Jurkat, Clone E6-1 (cell line): ENCODE measurements at places on chromosomes 4 and X.

GRCh38 chr4:185925910-185926360, 113.9 kb upstream of the SORBS2 start:
- DNase-seq = no peak

DNA sequence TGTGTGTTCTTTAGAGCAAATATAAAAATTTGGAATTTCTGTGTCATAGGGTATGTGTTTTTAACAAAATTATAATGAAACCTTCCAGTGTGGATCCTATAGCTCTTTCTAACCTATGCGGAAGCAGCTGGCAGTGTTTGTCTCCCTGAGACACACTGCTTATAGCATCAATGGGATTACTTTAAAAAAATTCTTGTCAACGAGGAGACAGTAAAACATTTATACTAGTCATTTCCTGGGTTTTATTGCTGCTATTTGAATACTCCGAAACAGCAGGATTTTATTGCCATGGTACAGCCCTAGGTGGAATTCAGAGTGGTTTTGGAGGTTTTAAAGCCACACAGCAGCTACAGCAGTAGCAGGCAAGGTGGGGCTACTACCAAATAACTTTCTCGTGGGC, 145.1 kb upstream of the IL1RAPL2 start:
- DNase-seq = no peak

- DNase-seq = no peak
Measured at GRCh38 chr4:52935317-52935716, 73.2 kb downstream of the RASL11B start.

- DNase-seq = no peak
Measured at GRCh38 chrX:113019958-113020357, 179.3 kb upstream of the AMOT start.

GRCh38 chr4:13597141-13597540, 30.4 kb downstream of the BOD1L1 start:
- DNase-seq = no peak

GRCh38 chr4:122632396-122633143, 11.7 kb upstream of the IL21 start:
- no peak for DNase-seq

- DNase-seq = no peak
Measured at GRCh38 chr4:39970671-39971640, 6.8 kb downstream of the PDS5A start.

- DNase-seq = no peak
Measured at GRCh38 chr4:1291091-1291490, 1.4 kb downstream of the MAEA start.

DNA sequence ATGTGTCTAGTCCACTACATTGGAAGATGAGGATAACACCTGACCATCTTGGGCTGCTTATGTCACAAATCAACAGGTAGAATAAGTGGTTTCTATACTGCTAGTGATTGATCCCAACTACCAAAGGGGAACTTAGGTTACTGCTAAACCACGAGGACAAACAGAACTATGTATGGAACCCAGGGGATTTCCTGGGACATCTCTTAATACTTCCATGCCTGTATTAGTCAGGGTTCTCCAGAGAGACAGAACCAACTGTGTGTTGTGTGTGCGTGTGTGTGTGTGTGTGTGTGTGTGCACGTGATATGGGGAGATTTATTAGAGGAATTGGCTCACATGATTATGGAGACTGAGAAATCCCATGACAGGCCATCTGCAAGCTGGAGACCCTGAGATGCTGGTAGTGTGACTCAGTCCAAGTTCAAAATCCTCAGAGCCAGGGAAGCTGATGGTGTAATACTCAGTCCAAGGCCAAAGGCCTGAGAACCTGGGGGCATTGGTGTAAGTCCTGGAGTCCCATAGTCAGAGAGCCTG, 16.2 kb upstream of the AFF1 start:
- no peak for DNase-seq

DNA sequence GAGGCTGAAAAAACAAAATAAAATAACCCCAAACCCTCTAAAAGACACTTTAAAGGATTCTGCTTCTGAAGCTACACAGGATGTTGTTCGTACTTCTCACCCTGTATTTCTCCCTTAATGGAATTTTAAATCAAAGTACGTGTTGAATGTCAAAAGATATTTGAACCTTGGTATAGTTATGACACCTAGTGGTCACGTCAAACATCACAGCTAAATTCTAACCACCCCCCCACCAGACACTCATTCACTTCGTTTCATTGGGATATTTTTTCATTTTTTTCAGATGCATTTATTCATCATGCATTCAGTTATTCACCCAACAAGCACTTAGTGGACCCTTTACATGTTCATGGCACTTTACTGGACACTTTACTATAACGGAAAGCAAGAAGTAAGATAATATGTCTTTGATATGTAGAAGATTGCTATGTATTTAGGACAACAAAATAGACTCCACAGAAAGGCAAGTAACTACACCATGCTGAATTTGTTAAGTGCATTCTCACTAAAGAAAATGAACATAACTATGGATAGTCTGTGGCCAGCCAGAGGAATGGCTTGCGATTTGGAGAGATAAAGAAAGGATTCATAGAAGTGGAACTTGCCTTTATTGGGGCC, 62.5 kb upstream of the GPR174 start:
- DNase-seq = peak; percentile 85

- DNase-seq = no peak
Measured at GRCh38 chrX:38649674-38650647, 88.6 kb downstream of the TSPAN7 start.

DNA sequence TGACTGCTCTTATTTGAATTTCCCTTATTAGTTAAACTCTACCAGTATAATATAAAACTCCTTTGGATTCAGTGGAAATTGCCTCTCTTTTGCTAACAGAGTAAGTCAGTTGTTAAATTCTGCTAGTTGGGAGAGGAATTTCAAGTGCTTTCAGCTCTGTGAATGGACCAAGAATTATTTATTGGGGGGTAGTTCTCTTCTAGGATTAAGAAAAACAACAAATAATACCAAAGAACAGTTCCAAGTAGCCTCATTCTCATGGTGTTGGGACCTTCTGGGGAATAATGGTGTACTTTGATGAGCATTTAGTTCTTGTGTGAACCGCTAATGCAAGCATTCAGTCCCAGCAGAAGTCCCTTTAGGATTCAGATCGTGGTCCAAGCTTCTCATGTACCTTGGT, 11.6 kb downstream of the SPARCL1 start:
- no peak for DNase-seq

- DNase-seq = no peak
Measured at GRCh38 chrX:151227627-151228026, 51.2 kb downstream of the GPR50 start.

DNA sequence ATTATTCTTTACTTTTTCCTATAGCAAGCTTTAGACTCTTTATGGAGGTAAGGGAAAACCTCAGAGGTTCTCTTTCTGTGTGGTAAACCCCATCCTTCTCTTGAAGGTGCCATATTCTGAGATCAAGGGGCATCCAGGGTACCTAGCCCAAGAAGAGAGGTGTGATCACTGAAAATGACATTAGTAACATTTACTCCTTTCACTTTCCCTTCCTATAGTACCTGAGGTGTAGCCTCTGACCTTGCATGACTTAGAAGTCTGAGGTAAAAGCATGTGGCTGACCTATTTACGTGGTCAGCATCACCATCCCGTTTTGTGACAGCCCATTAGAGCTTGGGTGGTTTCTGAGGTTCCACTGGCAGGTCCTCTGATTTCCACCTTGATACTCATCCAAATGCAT, 25.7 kb downstream of the SGMS2 start:
- DNase-seq = no peak

DNA sequence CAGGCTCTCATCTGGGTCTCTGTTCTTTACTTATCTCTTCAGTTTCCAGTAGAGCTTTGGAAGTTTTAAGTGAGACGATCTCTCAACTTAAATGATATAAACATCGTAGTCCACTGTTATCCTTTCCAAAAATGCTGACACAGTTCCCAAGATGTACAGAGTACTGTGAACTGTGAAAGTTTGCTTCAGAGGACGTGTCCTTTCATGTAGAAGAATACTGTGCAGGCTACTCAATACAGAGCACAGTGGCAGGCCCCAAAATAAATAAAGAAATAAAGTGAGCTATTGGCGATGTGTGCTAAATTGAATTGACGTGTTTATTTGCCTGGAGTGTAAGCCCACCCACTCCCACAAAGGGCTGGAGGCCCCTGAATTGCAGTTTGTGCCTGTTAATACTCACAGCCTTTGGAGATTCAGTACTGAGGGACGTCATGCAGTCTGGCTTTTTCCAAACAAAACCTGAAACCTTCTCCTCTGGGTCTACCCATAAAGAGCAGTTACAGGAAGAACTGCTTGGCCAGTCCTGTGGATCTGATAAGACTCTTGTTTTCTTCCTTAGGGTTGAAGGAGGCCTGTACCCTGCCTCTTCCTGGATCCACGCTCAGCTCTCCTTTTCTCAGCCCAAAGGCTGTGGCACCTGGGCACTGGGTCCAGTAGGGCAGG, 66.1 kb downstream of the SOWAHB start:
- DNase-seq = no peak

- no peak for DNase-seq
Measured at GRCh38 chrX:99078301-99078700, 1331.8 kb downstream of the PCDH19 start.

GRCh38 chr4:180542445-180543100, 1700.6 kb upstream of the TENM3 start:
- DNase-seq = no peak
